ENCODE measurements at places on chromosomes 6 and 20.

DNA sequence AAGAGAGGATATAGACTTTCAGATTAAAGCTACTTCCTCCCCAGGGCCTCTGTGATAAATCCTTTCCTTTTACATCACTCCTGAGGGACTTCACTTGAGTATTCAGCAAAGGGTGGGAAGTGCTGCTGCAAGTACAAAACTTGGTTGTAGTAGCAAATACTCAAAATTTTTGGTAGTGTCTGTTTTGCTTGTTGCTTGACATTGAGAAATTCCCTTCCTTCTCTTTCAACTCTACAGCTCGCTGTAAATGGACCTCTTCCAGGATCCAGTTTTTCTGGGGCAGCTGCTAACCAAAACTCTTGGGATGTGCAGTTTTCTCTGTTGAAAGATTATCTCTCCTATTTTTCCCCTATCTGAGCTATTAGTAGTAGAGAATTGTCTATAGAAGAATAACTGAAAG lies 472.0 kb downstream of the CD109 start:
- DNase-seq = no peak

DNA sequence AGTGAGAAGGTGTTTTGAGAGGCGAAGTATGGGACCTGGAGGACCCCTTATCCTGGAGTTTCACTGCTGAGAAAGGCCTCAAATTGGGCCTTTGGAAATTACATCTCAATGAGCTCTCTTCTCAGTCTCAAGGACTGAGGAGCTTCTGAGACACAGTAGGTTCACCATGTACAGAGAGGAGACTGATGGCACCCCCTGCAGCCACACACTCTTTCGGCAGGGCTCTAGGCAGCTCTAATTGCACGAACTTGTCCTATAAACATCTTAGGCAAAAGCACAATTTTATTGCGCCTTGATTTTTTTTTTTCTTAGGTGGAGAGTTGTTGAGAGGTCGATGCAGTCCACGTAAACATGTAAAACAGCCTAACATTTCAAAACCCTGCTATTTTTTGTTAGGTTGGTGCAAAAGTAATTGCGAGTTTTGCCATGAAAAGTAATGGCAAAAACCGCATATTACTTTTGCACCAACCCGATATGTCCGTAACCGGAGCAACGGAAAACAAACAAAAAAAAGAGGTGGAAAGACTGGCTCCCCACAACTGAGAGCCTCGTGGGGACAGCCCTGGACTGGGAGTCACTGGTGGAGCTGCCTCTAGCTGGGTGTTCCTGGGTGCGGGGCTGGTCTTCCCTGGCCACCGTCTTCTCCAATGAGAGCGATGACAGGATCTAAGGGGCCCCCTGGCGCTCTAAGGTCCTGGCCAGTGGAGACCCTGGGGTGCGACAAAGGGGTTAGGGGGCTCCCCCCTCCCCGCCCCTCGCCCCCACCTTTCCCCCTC lies 84.0 kb upstream of the EYA2 start:
- DNase-seq = peak; percentile 53

DNA sequence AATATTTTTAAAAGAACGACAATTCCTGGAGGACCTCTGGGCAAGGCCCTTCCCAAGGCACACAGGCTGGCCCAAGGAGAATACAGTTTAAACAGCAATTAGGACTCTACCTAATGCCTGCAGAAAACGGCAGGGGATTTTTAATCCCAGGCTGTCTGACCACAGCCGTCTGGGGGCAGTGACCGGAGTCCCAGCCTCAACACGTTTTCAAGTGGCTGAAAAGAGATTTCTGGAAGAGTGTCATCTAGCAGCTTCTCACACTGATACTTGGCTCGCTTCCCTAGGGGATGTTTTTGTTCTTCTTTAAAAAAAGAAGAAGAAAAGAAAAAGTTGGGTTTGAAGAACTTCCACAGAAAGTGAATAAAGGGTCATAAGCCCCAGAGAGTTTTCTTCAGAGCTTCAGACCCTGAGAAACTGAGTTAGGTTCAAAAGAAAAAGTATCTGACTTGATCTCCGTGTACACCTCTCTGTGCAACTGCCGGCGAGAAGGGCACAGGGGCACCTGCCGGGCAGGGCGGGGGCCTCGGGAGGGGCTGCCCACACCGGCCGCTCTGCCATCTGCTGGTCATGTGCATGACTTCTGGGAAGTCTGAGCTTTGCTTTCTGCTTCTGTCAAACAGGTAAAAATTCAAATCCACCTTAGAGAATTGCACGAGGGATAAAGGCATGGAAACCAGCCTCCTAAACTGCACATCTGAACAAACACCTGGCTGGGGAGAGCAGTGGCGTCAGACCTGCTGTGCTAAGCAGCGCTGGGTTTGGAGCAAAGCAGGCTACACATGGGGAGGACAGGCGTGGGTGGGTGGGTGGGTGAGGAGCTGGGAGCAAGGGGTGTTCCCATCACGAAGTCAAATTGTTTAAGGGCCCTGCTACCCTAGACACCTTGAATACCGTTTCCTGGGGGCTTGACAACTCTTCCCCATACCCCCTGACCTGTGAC lies 33.0 kb downstream of the RRBP1 start:
- DNase-seq = peak; percentile 78

GRCh38 chr20:11140359-11140758 lies 466.6 kb upstream of the JAG1 start:
- no peak for DNase-seq

DNA sequence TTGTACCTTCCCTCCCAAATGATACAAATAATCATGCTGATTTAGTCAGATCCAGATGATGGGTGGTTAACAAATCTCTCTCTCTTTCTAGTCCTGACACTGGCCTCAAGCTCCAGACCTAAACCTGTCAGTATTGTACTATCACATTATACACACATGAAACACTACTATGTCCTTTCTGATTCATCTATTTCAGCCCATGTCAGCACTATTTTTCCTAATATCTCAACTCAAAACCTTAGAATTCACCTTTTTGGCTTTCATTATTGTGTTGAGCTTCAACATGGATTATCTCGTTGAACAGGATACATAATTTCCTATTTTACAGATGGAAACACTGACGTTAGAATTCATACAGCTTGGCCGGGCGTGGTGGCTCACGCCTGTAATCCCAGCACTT lies 3.5 kb downstream of the PIGU start:
- no peak for DNase-seq

DNA sequence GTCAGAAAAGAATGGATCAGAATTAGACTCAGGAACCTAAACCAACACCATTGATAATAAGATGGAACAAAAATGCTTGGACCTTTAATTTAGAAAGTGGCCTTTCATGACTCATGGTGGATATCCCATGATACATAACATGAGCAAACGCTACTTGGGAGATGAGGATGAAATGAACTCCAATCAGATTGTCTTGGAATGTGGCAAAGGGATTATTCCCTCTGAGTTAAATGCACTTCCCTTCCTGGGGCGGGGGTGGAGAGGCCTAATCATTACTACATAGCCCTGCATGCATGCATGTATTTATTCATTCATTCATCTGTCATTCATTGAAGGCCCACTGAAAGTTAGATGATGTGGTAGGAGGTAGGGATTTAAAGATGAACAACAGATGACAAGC lies 174.0 kb downstream of the AIG1 start:
- DNase-seq = no peak

- DNase-seq = no peak
Measured at GRCh38 chr6:83696674-83697073, 12.2 kb downstream of the SNAP91 start.

DNA sequence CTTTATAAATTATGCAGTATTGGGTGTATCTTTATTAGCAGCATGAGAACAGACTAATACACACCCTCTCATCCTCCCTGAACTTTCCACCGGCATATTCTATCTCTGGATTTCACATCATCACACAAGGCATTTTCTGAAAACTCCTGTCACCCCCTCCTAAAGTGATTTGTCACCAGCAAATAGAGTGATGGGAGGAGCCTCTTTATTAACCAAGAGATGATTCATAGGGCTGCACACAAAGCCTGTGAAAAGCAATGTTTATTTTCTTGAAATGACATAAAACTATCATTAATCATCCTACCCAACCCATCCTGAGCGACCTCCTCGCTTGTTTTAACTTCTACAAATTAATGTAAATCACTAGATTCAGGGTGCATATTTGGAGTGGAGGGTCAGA lies 394.7 kb upstream of the SULF2 start:
- no peak for DNase-seq

DNA sequence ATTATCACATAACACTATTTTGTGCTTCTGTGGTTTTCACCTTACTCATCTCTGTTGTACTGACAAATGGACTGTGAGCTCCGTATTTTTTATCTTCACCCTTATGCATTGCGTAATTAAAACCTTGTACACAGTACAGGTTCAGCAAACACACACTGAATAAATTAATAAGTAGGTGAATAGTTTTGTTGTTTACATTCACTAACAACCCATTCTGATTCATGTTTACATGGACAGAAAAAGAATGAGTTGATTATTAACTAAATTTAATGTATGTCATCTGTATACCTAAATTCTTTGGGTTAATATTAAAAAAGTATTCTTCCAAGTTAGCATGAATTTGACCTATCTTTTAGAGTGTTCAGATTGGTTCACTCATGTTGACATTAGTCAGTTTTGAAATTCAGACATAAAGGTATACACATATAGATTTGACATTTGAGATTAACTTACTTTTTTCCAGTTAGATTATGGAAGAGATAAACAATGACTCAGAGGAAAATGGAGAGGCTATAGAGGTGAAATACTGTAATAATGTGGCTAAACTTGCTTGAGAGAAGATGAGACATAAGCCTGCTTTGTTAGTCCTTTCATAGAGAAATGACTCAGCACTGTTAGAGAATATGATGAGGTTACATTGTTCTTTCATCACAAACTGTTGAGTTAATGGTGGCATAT lies 541.7 kb upstream of the FLRT3 start:
- no peak for DNase-seq

- no peak for DNase-seq
Measured at GRCh38 chr6:147054158-147054557, 150.1 kb upstream of the STXBP5 start.

DNA sequence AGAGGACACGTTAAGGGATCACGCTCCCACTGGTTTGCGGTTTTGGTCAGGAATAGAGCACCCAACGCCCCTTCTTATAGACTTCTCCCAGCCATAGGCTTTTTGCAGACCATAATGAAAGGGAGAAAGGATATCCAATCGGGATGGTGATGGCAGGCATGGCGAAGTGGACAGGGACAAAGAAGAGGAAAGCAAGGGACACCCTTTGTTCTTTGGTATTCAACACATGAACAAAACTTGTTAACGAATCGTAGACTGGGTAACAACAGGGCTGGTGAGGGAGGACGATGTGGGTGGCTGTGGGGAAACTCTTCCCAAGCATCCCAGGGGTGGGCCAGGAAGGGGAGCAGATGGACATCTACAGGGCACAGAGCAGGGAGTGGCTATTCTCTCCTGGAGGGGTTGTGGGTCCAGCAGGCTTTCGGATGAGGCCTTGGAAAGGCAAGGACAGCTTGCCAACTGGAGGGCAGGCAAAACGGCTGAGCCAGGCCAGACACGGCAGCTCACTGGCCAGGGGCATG lies 1.4 kb upstream of the HSP90AB1 start:
- DNase-seq = no peak

- DNase-seq = no peak
Measured at GRCh38 chr6:156650896-156651390, 126.2 kb upstream of the ARID1B start.

- no peak for DNase-seq
Measured at GRCh38 chr20:44080646-44081267, 106.2 kb downstream of the JPH2 start.

GRCh38 chr6:9936551-9936950 lies 478.3 kb downstream of the TFAP2A start:
- DNase-seq = no peak

- no peak for DNase-seq
Measured at GRCh38 chr6:35736253-35736894, 458 bp upstream of the ARMC12 start.

DNA sequence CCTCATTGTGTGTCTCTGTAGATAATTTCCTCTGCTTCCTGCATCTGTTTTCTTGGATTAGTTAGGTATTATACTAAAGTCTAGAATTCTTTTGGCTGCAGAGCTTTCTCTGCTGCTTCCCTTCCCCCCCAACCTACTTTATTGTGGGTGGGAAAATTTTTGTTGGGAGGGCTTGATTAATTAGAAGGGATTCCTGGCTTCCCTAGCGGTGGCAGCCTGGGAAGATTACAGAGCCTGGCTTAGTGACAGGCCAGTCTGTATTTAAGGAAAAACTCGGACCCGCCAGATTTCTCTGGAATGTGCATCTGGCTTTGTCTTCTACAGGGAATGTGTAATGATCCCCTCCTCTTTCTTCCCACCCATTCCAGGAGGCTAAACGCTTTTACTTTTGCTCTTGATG lies 31.2 kb downstream of the SLX4IP start:
- DNase-seq = no peak

GRCh38 chr6:2063547-2063946 lies 181.9 kb downstream of the GMDS start:
- no peak for DNase-seq

- DNase-seq = no peak
Measured at GRCh38 chr6:72620871-72621290, 983 bp upstream of the KCNQ5 start.

GRCh38 chr20:22848364-22848763 lies 186.7 kb upstream of the SSTR4 start:
- DNase-seq = no peak

GRCh38 chr20:25539742-25540672 lies 45.3 kb downstream of the NINL start:
- DNase-seq = no peak

DNA sequence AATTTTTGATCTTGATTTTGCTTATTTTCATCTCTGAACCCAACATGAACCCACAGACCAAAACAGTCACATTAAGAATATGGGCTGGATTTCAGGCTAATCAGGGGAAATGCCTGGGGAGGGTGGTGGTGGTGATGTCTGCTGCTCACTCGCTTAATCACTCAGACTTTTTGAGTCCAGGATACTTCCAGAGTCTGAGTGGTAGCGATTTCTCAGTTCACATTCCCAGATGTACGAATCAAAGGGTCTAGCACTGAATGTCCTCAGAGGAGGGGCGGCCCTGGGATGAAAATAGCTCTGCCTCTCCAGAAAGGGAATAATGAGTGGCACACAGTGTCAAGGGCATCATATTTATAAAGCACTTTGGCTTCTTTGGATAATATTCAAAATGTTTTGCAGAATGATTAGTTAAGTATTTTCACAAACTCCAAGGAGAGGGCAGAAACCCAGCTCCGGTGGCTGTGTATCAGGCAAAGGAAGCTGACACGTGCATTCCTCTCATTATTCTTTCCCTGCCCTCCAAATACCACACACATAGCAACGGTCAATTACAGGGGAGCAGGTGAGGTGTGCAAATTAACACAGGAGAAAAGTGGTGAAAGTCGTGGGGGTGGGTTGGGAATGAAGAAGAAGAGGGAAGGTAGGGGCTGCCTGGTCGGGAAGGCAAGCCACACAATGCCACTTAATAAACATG lies 345.2 kb upstream of the RSPO3 start:
- DNase-seq = no peak

GRCh38 chr20:32777177-32777956 lies 15.2 kb downstream of the DNMT3B start:
- DNase-seq = no peak

- DNase-seq = no peak
Measured at GRCh38 chr20:21027569-21027968, 78.6 kb downstream of the LINC00237 start.

- no peak for DNase-seq
Measured at GRCh38 chr6:170008294-170008785, 256.9 kb downstream of the ERMARD start.

- no peak for DNase-seq
Measured at GRCh38 chr20:25056690-25057233, 1.2 kb downstream of the ACSS1 start.

- DNase-seq = no peak
Measured at GRCh38 chr6:104527761-104528415, 331.8 kb downstream of the HACE1 start.

GRCh38 chr6:35046103-35046502 lies 95.0 kb downstream of the TCP11 start:
- no peak for DNase-seq

GRCh38 chr6:106612671-106613416 lies 16.5 kb downstream of the RTN4IP1 start:
- no peak for DNase-seq
